ENCODE measurements at places on chromosomes 2 and 18.
A peak's percentile ranks its signal among the peaks of the same experiment; 100 is the strongest.

DNA sequence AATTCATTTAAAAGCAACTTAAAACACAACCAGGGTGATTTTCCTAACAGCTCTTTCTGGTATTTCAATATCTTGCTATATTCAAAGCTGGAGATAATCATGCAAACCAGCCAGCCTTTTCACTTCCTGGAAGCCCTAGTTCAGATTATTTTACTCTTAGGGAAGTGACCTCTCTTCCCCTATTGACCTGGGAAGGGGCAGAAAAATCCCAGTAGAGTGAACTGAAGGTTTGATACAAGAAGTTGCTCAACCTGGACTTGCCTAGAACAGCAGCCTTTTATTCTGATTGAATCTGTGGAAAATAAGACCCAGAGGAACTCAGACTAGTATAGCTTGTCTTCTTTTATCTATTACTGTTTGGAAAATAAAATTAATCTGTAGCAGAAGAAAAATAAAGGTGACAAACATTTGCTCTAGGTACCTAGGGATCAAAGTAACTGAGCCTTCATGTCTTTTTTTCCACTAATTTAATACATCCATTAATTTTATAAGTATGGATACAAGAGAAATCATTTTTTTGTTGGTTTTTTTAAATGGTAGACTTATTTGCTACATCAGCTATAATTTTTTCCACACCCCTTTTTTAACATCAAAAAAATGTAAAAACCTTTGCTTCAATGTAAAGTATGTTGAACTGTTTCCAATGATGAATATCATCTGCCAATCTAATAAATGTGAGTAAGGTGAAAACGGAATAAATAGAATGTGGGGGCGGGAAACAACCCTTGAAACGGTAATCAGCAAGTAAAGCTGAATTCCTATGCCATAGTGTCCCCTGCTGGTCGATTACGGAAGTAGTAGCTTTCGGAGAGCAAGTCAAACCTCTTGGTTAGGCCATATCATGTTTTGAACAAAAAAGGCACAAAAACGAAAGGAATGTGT, 629.9 kb downstream of the NRXN1 start:
- DNase-seq = peak; percentile 66

DNA sequence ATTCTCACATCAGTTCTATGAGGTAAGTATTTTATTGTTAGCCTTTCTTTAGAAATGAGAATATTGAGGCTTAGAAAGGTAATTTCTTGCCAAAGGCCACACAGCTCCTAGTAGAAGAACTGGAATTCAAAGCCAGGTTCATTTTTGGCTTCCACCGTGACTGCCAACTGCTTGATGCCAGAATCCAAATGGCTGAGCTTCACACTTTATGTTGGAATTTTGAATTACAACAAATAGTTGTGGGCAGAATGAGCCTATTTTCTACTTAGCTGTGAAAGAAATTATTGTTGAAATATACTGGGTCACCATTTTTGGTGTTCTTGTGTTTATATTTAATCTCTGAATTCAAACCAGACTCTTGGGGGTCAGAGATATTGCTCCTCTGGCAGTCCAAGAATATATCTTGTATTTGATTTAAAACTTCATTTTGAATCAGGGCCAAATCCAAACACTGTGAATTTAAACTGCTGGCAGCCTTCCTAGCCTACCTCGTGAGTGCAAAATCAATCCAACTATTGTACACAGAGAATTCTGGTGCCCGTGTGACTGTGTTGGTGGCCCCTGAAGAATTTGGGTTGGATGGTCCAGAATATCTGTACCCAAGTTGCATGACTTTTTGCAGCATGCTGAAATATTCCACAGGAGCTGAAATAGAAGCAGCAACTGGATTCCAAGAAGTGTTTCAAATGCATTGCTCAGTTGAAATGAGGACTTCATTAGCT, 35.6 kb upstream of the LPIN1 start:
- DNase-seq = no peak

DNA sequence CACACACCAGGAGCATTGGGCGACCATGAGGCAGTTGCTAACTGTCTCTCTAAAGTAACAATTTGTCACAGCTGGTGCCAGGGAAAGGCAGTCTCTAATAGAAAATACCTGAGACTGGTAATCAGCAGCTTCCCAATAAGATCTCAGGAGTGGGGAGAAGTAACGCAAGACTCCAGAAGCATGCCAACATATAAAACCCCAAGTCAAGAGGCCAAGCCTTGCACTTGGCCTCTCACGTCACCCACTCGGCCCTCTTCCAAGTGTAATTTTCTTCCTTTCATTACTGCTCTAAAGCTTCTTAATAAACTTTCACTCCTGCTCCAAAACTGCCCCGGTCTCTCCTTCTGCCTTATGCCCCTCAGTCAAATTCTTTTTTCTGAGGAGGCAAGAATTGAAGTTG, 455.6 kb upstream of the ACVR2A start:
- no peak for DNase-seq

- no peak for DNase-seq
Measured at GRCh38 chr2:160889439-160890170, 270.6 kb upstream of the TANK start.

GRCh38 chr2:16060936-16061338, 120.6 kb downstream of the MYCN start:
- DNase-seq = no peak

DNA sequence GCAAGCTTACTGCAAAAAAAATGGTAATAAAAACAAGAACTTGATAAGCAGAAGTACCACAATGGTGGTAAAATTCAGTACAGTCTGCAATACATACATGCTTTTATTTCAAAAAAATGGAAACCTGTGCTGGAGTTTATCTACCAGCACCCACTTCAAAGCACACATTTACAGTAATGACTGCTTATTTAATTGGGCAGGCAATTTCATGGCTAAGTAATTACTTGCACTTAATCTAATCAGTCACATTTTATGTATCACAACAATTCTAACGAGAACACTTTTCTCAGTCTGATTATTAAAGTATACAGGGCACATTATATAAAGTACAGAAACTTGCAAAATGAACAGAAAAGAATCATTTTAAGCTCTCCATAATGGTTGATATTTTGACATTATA, 5.2 kb downstream of the APCDD1 start:
- peak; percentile 86 for DNase-seq

DNA sequence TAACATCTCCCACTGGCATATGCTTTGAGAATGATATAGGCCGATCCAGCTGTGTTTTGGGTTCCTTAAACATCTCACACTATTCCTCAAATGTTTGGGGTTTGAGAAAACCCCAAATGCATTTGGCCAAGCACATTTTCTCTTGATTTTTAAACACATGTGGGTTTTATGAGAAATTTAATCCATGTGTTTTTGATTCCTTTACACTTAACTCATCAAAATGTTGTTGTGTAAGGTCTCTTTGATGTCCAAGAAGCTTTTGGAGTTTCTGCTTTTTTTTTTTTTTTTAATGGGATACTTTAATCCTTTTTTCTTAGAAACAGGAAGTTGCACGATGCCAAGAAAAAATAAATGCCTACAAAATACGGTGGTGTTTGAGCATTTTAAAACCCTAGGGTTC, 339.8 kb upstream of the TCF4 start:
- DNase-seq = no peak

GRCh38 chr2:21291426-21291825, 167.7 kb downstream of the TDRD15 start:
- no peak for DNase-seq

DNA sequence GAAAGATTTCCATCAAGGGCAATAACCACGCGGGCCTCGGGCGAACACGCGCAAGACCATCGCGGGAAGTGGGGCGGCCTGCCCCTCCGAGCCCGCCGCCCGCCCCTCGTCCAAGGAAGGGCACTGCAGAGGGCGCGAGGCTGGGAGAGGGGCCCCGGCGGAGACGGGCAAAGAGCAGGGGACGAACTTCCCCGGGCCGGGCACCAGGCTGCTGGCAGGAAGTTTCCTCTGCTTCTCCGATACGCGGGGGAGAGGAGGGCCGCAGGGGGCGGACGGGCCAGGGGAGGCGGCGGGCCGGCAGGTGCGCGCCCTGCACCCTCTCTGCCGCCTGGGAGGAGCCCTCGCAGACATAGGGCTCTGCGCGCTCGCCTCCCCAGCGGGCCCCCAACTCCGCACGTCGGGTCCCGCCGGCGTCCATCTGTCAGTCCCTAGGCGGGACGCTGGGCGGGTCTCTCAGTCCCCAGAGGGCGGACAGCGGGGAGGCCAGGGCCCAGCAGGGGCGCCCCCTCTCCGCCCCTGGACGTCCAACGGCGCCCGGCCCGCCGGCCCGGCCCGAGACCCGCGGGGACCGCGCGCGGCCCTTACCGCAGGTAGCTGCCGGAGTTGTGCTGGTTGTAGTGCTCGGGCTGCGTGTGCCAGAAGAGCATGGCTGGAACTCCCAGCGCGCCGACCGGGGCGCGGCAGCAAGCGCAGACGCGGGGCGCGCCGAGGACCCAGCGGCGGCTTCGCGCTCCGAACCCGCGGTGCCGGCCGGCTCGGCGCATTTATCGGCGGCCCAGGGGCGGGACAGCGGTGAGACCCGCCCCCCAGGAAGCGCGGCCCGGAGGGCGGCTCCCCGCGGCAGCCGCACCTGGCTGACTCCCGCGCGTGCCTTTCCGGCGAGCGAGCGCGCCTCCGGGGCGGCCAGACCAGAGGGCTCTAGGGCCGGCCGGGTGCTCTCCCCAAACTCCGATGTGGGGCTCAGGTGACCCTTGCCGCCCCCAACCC, at the start of gene TFCP2L1:
Gene TFCP2L1 (minus strand): TSS at position 740 of the 987 bp plus-strand sequence. CDS start 93 bp downstream, at position 647.
- DNase-seq = peak; percentile 76

- peak; percentile 80 for DNase-seq
Measured at GRCh38 chr18:27143580-27144287, 41.4 kb downstream of the CHST9 start.

GRCh38 chr18:3179430-3180089, 40.2 kb downstream of the MYOM1 start:
- DNase-seq = peak; percentile 29

- DNase-seq = peak; percentile 34
Measured at GRCh38 chr18:55863876-55864275, 275.9 kb upstream of the TCF4 start.

DNA sequence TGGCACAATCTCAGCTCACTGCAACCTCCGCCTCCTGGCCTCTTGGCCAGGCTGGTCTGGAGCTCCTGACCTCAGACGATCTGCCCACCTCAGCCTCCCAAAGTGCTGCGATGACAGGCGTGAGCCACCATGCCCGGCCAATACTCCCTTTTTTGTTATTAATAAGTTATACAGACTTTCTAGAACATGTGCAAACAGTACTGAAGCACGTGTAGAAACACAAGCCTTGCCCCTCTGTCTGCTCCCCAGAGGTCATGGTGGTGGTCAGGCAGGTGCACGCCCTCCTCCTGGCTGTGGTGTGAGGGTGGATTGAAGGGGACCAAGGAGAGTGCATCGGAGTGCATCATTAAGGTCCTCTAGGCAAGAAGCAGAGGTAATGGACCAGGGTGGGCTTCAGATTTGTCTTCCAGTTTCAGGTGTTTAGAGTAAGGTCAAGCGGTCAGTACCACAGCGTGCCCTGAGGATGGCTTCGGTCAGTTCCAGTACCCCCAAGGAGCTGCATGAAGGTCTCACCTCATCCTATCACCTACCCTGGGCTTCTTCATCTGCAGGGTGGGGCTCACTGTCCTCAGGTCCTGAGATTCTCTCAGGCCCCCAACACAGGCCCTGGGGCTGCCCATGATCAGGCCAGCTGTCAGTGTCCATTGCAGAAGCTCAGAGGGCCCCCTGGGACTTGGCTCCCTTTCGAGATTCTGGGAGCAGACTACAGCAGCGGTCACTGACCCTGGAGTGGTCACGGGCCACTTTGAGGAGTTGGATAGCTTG, 124.3 kb downstream of the GLI2 start:
- no peak for DNase-seq

DNA sequence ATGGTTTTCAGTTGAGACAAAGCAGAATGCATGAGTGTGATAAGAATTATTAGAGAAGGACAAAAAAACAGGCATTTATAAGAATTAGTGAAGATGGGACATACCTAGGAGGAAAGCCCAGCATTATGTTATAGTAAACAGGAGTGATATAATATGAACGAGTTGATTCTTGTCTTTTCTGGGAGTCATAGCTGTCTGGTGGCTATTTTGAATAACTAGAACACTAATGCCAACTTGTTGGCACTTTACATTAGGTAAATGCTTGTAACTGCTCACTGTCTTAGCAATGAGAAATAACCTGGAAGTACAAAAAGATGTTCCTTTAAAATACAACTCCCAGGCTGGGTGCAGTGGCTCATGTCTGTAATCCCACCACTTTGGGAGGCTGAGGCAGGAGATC, 540.8 kb upstream of the SPHKAP start:
- DNase-seq = no peak

- peak; percentile 98 for DNase-seq
Measured at GRCh38 chr18:57150828-57151227, 3.9 kb downstream of the BOD1L2 start.

DNA sequence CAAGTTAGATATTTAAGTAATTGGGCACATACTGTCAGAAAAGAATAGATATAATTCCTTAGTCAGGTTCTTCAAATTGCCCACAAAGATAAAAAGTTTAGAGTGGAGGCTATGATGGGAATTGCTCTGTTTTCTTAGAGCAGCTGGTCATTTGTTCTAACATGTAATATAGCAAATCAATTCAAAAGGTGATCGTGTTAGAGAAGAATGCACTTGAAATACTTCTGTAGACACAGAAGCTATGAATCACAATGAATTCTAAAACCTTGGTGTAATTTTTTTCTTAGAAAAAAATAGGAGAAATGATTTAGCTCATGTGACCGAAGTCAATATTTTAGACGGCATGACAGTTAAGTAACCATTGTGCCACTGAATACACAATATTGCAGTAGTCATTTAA, 918.1 kb upstream of the LRATD1 start:
- DNase-seq = no peak

GRCh38 chr18:67510831-67511230, 5.7 kb downstream of the DSEL start:
- DNase-seq = no peak

DNA sequence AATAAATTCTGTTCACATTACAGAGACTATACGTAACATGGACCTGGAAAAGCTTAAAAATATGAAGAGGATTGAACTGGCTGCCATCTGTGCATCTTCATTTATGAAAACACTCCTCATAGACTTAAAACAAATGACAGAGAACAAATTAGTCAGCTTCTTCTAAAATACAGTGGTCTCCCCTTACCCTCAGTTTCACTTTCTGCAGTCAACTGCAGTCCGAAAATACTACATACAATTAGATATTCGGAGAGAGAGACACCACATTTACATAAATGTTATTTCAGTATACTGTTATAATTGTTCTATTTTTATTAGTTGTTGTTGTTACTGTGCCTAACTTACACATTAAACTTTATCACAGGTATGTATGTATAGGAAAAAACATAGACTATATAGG, 6.5 kb downstream of the RNF103 start:
- DNase-seq = no peak

GRCh38 chr2:15058015-15058720, 425.7 kb downstream of the LRATD1 start:
- DNase-seq = peak; percentile 26

Measured in NCI-H69 (cell line).